ENCODE measurements at places on chromosomes 1 and 21. TPM values are rescaled to one million over a fixed set of nuclear protein-coding genes. Genes with fewer than 3 reads are reported as not detected.

Gene UQCRHL
- 4.9 TPM for total RNA-seq

- DNase-seq: peak; percentile 58
These were observed 1.6 kb upstream of the AJAP1 start for GRCh38 chr1:4652631-4653327.

DNA sequence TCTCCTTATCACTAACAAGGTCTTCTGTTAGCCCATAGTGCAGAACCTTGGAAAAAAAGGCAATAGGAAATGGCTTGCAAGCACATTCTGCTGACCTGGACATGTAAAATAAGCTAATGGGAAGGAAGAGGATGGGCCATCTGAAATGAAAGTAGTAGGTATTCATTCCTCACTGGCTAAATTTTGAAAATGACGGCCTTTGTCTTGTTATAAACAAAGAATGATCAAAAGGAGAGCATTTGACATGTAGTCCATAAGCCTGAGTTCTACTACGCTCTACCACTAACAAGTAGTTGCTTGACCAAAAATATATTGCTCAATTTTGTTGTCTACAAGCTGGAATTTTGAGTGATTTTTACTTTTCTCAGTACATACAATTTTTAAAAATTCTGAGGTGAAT, 75.6 kb downstream of the TBX15 start:
- no peak for DNase-seq

DNA sequence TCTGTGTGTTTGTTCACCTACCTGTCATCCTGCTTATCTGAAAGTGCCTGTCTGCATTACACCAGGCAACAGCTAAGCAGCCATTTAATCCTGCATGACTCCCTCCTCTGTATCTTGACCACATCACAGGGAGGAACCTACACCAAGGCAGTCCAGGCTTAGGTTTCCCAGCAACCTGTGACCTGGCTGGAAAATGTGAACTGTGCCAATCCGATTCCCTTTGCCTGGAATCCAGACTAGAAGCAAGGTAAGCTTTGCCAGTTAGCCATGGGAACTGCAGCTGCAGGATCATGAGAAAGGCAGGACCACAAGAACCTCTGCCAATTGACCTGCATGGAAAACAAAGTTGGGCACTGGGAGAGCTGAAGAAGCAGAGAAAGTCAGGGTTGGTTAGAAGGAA, 6.3 kb upstream of the ATP1B1 start:
- no peak for DNase-seq

GRCh38 chr1:181152892-181153633, 64.6 kb downstream of the IER5 start:
- peak; percentile 46 for DNase-seq

DNA sequence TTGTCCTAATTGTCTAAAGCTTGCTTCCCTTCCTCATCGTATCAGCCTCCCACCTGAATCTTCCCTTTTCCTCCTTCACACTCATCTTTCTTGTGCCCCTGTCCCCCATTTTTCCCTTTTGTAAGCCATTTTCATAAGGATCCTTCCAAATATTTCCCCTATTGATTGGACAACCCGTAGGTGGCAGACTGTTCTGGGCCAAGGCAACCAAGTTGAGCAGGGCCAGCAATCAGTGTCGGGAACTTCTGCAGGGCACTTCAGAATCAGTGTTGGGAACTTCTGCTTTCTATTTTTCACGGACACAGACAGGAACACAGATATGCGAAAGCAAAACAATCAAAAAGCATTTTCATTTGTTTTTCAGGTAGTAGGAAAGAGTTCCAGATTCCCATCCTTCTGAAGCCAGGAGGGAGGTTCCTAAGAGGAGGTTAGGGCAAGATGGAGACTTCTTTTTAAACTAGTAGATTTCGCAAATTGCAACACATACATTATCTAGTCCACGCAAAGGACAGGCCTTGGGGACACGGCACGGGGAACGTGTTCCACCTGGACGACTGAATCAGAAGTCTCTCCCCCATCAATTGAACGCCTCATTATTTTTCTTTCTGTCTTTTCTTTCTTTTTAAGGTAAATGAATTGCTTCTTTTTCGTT, 691 bp upstream of the MPZL1 start:
- peak; percentile 51 for DNase-seq

- no peak for DNase-seq
These were observed 123.8 kb upstream of the LMO4 start for GRCh38 chr1:87204921-87205320.

GRCh38 chr1:13722808-13723360, 22.9 kb downstream of the PRDM2 start:
- DNase-seq: no peak

DNA sequence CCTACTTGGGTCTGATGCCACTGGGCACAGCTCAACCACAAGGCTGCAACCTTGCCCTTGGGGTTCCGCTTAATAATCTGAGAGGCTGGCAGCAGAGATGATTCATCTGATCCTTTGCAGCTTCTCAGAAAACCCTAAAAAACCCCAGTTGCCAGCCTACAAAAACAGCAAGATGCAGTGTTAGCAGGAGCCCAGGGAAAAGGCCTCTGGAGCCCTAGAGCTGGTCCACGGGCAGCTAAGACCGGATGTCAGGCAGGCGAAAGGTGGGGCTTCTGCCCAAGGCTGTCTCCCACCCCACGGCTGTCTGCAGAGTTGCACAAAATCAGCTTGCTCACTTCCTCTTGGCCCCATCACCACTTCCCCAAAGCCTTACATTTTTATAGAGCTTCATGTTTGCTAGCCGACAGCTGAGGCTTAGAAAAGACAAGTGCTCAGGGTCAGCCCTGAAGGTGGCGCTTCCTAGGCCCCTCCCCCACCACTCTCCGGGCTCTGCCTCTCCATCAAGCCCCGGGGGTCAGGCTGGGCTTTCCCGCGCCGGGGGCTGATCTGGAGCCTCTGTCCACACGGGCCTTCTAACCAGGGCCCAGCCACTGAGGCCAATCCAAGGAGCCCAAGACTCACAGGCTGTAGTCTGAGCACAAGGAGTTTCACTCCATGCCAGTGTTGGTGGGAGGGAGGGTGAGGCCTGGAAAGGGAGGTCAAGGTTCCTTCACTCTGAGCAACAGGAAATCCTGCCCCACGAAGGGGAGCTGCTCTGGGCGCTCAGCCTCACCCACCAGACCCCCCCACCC, 4.2 kb upstream of the ADORA3 start:
- DNase-seq: peak; percentile 40

DNA sequence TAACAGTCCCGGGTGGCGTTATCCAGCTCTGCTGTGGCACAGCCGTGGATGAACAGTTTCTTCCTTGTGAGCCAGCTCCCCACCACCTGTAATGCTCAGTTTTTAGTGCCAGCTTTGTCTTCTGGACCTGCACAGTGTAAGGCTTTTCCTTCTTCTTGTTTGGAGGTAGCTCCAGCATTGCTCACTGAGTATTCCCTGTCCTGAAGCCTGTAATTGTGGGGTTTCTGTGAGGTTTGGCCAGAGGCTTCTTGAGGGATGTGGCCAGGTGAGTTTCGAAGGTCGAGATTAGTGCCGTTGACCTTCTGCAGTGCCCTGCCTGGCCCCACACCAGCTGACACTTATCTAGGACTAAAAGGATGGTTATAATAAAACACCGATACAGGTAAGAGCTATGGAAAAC, 75.0 kb downstream of the PBX1 start:
- DNase-seq: no peak
